H7 (cell line): ENCODE measurements at places on chromosomes 1 and 21. TPM values are rescaled to one million over a fixed set of nuclear protein-coding genes. Genes with fewer than 3 reads are reported as not detected.

DNA sequence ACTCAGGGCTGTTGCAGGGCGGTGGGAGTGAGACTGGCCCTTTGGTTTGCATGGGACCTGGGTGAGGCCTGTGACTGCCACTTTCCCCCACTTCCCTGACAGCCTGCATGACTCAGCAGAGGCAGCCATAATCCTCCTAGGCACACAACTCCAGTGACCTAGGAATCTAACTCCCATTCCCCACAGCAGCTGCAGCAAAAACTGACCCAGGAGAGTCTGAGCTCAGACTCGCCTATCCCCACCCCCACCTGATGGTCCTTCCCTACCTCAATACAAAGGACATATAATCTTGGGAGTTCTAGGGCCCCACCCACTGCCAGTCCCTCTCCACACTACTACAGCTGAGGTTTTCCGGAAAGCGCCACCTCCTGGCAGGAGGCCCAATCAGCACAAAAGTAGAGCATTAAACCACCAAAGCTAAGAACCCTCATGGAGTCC is 26.7 kb downstream of the NDC1 start:
- DNase-seq = peak; percentile 30

GRCh38 chr1:5896706-5897660 is 95.2 kb downstream of the NPHP4 start:
- peak; percentile 83 for DNase-seq

DNA sequence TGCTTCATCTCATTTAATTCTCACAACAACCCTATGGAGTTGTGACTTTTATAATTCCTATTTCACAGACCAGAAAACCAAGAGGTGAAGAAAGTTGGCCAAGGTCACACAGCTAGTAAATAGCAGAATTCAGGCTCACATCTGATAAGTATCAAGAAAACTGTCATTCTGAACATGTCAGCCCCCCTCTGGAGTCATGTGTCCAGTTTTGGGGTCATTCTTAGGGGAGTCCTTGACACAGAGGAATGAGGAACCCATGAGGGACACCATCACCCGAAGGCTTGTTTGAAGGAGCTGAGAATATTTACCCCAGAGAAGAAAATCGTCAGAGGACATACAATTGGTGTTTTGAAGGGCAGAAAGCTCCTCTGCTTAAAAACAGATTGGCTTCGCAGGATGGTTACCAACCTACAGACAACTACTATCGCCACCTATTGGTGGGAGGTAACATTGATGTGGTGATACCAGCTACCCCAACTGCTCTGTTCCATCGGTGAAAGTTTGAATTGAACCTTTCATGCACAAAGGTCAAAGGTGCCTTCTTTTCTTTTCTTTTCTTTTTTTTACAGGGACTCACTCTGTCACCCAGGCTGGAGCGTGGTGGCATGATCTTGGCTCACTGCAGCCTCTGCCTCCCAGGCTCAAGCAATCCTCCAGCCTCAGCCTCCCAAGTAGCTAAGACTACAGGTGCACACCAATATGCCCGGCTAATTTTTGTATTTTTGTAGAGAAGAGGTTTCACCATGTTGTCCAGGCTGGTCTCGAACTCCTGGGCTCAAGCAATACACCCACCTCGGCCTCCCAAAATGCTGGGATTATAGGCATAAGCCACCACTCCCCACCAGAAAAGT is 31.3 kb downstream of the NCMAP start:
- peak; percentile 77 for DNase-seq

- no peak for DNase-seq
Measured at GRCh38 chr1:223639331-223639749, 26.2 kb downstream of the CAPN8 start.

DNA sequence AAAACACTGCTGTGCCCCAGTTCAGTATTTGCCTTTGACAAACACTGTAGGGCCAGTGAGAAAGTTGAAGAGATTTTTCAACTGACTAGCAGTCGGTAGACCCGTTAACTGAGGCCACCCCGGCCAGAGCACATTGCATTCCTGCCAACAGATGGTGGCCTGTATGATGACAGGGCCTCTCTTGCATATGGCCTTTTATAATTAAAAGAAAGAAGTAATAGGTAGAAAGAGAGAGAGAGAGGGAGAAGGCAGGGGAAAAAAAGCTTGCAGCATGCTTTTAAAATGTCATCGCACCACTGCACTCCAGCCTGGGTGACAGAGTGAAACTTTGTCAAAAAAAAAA is 4.7 kb upstream of the C1orf174 start:
- DNase-seq = no peak

GRCh38 chr1:50894340-50894739 is 65.7 kb downstream of the FAF1 start:
- no peak for DNase-seq

GRCh38 chr21:36171741-36172331 is 15.2 kb downstream of the DOP1B start:
- DNase-seq = no peak

- DNase-seq = no peak
Measured at GRCh38 chr1:217096200-217096599, 373.0 kb upstream of the ESRRG start.

Gene CLDN17
- not detected in 2 replicates for total RNA-seq

DNA sequence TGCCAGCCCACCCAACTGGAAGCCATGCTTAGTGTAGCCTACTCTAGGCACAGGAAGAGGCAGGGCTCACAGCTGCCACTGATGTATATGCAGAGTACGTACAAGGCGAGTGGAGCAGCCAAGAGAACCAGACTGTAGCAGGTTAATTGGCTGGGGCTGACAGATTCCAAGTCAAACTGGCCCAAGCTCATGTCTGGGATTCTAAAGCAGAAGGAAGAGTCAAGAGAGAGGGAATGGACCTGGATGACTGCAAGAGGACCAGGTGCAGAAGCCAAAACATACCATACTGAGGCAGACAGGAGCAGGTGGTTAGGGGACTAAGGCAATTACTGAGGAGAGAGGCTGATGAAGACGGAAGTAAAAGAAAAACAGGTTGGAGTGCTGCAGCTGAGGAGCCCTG is 51.3 kb upstream of the LRRN2 start:
- DNase-seq = no peak

Gene LCE1E
- total RNA-seq = not detected in 2 replicates

Gene CCDC17
- total RNA-seq = 3.0 and 7.4 TPM in 2 replicates

DNA sequence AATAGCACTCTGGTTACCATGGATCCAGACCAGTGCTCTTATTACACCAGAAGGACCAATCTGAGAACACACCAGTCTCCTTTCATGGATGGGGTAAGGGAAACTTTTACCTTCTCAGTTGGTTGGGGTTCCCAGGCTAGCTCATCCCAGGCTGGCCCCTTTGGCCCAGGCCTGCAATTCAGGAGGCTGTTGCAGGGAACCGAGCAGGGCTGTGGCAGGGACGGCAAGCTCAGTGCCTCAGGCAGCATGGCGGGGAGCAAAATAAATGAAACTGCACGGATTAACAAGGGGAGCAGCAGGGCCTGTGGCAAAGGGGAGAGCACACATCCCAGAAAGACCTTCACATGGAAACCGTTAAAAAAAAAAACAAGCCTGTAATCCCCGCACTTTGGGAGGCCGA is 57.0 kb downstream of the DMRTB1 start:
- no peak for DNase-seq

Gene ADAMTS1
- total RNA-seq = 17.6 and 21.1 TPM in 2 replicates

GRCh38 chr1:94709891-94710581 is 110.1 kb upstream of the SLC44A3 start:
- no peak for DNase-seq

Gene RGS7
- total RNA-seq = 1.6 and 2.5 TPM in 2 replicates

GRCh38 chr1:28668956-28669723 is 556 bp downstream of the GMEB1 start:
- no peak for DNase-seq

DNA sequence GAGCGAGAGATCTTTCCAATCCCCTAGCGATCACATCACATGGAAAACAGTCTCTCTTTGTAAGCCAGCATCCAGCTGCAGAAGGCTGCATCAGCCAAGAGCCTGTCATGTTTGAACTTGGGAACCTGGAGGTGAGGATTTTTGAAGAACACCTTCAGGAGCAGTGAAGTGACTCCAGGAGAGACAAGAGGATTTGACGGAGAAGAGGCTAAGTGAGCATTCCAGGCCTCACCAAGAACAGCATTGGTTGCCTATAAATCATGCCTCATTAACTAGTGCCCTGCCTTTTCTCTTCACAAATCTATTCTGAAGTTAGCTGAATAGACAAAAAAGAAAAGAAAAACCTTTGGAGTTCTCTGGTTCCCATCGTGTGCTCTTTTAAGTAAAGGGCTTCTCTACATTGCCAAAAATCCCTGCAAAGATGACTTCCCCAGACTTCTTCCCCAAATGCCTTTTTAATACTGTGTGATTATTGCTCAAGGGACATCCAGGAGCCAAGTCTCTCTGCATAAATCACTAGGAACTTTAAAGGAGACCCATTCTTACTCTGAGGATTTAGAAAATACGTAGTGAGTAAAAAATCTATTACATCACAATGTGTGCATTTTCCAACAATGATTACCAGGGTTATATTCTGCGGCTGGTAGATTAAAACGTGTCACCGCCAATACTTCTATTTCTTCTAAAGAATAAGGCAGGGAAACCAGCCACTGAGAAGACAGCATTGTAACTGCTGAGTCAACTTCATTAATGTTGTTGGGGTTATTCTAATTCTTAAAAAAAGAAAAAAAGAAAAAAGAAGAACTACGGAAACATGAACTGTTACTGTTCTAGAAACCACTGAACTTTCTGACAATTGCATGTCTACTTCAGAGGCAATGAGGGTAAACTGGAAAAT is 95.2 kb downstream of the KIF14 start:
- no peak for DNase-seq

- peak; percentile 99 for DNase-seq
Measured at GRCh38 chr1:182391362-182392049, at the start of gene GLUL. TSS of gene GLUL (minus strand) at chr1:182391790. CDS start at chr1:182388737, 3,053 bp downstream.
